ENCODE measurements at places on chromosomes 12 and 14. TPM values are rescaled to one million over a fixed set of nuclear protein-coding genes. Genes with fewer than 3 reads are reported as not detected.
A peak's percentile ranks its signal among the peaks of the same experiment; 100 is the strongest.

DNA sequence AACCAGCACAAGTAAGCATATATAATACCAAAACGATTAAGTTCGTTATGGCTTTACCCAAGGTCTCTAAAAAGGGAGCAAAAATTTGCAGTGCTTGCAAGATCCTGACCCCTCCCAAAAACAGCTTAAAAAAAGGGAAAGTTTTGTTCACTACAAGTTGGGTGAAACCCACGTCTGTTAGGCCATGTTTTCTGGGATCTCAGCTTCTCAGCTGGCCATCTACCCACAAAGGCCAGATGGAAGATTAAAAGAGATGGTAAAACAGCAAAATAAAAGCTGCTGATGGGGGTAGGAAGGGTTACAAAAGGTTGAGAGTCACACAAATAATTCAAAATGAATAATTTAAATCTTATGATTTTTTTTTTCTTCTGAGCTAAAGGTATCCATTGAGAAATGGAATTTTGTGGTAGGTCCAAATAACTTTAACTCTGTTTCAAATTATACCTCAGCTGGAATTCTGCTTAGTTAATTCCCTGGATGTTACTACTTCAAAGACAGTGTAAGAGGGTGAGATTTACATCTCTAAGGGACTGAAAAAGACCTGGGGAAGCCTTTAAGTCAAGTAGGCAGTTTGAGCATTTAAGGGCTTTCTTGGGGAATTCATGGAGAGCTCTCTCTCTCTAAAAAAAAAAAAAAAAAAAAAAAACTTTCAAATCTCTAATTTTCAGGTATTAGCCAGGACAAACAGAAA is 185.6 kb upstream of the NAV3 start:
- no peak for DNase-seq

DNA sequence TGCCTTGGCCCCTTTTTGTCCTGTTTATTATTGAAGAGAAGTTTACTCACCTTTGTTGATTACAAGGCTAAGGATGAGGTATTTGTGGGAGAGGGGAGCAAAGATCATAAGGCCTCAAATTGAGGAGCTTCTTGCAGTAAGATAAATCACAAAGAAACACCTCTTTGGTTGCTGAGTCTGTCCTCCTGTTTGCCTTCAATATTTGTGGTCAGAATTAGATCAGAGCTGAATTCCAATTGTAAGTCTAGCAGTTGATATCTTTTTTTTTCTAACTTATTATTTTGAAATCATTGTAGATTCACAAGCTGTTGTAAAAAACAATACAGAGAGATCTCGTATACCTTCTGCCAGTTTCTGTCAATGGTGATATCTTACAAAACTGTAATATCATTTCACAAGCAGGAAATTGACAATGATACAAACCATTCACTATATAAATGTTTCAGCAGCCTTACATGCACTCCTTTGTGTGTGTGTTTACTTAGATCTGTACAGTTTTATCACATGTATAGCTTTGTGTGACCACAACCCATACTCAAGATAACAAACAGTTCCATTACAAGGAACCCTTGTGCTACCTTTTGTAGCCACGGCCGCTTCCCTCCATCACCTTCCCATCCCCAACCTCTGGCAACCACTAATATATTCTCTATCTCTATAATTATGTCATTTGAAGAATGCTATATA is 97.4 kb downstream of the KICS2 start:
- no peak for DNase-seq

GRCh38 chr12:66108386-66108785 is 22.2 kb downstream of the LLPH start:
- no peak for DNase-seq

DNA sequence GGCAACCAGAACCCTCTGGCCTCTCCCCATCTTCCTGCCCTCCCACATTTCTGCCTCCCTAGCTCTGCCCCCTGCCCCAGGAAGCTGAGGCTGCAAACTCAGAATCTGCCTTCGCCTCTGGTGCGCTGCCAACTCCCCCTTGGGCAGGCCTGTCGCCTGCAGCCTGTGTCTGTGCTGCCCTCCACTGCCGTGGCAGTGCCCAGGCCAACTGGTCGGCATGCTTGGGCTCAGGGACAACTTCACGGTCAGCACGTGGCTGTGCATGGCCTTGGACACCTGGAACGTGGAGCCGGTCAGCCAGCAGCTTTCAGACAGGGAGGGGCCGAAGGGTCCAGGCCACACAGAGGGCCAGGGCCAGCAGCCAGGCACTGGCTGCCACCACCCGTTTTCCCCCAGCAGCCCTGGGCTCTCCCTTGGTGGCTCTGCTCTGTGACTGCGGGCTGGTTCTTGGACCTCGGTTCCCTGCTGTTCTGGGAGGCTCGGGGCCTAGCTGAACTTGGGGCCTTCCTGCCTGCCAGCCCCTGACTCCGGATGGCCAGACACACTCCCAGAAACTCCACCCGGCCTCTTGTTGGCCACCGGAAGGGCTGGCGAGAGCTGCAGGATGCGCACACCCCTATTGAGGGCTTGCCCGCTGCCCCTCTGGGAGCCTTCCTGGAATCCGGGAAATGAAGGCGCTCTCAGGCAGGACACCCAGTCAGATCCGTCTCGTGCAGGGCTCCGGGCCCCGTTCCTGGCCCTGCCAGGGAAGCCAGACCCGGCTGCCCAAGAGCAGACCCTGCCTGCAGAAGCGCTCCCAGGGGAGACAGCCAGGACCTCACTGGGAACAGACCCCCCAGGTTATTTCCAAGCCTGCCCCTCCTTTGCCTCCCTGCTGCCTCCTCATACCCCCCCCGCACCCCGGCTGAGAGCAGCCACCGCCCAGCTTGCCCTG is 34.2 kb upstream of the PPP1R13B start:
- peak; percentile 90 for DNase-seq

- no peak for DNase-seq
These were observed 3.6 kb downstream of the ABCD4 start for GRCh38 chr14:74299061-74299545.

DNA sequence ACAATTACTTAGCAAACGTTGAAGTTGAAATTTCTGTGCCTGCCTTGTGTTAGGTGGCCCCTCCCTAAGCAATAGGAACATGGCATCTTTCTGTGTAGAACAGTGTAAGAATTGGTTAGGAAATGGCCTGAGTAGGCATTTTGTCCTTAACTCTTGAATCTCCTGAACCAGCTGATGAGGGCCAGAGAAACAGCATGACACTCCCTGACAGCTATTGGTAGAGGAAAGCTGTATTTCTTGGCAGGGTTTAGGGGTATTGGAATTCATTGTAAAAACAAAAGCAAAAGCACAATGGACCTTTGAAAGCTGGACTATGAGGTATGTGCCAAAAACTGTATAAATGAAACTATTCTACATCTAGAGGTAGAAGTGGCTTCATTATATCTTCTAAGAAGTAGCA is 40.6 kb upstream of the LRTM2 start:
- no peak for DNase-seq

- no peak for DNase-seq
These were observed 75.8 kb upstream of the COCH start for GRCh38 chr14:30798516-30798915.

DNA sequence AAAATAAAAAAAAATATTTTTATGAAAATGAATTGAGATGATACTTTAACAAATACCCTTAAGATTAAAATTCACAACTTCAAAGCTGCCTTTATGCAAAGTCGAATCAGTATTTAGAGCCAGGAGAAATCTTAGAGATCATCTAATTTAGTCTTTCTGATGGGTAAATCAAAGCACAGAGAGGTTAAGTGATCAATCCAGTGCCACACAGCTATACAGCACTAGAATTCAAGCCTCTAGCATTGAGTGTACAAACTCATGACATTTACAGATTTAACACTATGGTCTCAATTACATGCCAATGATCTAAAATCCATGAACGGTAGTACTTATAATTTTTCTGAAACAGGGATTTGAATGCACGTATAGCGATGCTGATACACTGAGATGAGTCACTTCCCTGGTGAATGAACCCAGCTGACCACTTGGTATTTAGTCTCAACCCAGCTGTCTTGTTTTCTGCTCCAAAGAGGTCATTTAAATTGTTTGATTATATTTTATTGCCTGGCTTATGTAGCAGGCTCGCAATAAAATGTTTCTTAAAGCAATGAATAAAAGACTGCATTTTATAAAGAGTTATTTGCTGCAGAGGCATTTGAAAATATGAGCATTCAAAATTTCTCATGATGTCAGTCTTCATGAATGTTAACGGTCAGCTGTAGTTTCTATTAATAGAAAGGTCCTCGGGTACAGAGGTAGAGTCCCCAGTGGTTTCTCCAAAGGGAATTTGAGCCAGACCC is 152.4 kb upstream of the PRICKLE1 start:
- no peak for DNase-seq

- DNase-seq: no peak
These were observed 8.9 kb downstream of the WNK1 start for GRCh38 chr12:761256-761655.

GRCh38 chr14:75752907-75753594 is 92.0 kb downstream of the TTLL5 start:
- DNase-seq: no peak

- DNase-seq: no peak
These were observed 194.1 kb downstream of the NUAK1 start for GRCh38 chr12:105944628-105945027.

- DNase-seq: no peak
These were observed 12.4 kb downstream of the OTUB2 start for GRCh38 chr14:94038510-94038909.

DNA sequence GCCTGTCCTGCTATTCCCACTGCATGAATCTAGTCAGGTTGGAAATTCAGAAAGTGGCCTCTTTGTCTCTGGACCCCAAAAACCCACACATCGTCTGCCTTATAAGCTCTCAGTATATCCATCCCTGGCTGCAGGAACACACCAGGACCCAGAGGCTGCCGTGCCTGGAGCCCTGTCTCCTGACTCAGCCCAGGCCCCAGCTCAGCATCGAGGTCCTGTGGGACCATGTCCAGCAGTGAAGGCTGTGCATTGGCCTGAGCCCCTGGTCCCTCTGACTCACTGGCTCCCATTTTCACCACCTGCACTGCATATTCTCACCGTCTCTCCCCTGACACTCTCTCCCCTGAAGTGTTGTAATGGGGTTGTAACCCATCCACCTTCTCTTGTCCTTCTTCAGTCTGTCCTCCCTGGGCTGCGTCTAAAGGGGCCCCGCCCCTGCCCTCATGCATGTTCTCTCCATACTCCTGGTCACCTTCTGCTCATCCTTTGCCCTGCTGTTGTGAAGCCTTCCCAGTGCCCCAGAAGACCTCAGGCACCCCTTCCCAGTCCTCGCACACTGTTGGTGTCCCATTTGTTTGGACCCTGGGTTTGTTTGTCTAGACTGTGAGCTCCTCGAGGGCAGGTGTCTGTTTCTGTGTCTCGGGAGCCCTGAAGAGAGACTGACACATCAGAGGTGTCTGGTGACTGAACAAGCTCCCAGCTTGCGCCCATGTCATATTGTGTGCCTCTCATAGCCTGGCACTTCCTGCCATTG is 43.8 kb downstream of the EVL start:
- DNase-seq: no peak

The ARHGAP9 gene
- 7.6 TPM for total RNA-seq

The MYF6 gene
- not detected for total RNA-seq
